T-helper 22 cell (primary cell): ENCODE measurements at places on chromosomes 16 and 17.

DNA sequence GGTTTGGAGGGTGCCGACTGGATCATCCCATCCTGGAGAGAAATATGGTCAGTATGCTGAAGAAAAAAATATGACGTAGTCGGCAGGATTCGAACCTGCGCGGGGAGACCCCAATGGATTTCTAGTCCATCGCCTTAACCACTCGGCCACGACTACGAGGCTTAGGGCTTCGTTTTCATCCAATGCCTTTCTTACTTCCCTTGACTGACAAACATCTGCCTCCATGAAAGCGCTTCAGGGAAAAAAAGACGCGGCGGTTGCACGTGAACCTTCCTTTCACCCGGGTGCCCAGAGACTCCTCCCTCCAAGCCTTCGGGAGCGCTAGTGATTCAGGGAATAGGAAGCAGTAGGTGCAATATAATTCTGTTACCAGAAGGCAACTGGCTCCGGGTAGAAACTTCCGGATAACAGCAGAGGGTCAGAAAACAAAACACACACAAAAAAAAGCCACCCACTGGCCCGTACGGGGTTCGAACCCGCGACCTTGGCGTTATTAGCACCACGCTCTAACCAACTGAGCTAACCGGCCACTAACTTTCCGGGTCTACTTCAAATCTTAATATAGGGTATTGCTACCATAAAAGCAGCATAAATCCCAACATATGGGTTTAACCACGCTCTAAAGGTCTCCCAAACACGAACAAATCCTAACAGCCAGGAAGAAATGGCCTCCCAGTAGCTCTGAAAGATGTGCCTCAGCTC, 16.3 kb upstream of the AURKB start:
- no peak for DNase-seq

GRCh38 chr16:30018731-30019158, 4.3 kb upstream of the C16orf92 start:
- no peak for DNase-seq

DNA sequence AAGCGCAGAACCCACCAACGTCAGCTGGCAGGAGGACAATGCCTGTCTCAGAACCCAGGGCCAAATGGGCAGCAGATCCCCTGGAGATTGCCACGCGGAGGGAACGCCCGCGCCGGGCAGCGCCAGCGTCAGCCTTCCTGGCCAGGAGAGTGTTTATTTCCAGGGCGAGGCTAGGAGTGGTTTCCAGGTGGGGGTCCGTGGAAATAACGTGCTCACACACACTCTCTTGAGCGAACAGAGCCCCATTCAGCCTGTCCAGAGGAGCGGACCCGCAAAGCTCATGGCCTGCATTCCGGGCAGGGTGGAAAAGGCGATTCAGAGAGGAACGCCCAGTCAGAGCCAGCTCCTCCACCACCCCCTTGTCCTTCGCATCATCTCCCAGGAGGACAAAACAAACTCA, 40.3 kb downstream of the SDK2 start:
- DNase-seq: no peak

GRCh38 chr16:2333772-2334379, 6.7 kb downstream of the ABCA3 start:
- no peak for DNase-seq

DNA sequence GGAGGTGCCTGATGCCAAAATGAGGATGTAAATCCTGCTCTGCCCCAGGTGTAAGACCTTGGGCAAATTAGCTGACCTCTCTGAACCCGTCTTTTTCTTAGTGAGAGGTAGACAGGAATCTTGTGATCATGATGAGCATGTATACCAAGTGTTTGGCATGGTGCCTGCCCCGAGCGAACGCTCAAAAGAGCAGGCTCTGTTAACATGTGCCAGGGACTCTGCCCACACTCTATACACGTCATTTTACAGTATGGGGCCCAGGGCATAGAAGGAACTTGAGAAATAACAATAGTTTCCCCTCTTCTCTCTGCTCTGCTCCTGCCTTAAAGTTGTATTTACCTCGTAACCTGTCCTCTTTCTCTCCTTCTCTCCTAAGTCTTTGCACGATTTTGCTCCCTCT, 9.3 kb upstream of the MAF start:
- DNase-seq: no peak

GRCh38 chr16:50269061-50269705, 2.8 kb downstream of the ADCY7 start:
- DNase-seq: no peak

- no peak for DNase-seq
Observed at GRCh38 chr16:1174477-1175357, 21.8 kb downstream of the CACNA1H start.

GRCh38 chr17:66341462-66341861, 39.0 kb downstream of the PRKCA start:
- no peak for DNase-seq

GRCh38 chr16:86457501-86458148, 52.7 kb upstream of the FOXF1 start:
- no peak for DNase-seq

DNA sequence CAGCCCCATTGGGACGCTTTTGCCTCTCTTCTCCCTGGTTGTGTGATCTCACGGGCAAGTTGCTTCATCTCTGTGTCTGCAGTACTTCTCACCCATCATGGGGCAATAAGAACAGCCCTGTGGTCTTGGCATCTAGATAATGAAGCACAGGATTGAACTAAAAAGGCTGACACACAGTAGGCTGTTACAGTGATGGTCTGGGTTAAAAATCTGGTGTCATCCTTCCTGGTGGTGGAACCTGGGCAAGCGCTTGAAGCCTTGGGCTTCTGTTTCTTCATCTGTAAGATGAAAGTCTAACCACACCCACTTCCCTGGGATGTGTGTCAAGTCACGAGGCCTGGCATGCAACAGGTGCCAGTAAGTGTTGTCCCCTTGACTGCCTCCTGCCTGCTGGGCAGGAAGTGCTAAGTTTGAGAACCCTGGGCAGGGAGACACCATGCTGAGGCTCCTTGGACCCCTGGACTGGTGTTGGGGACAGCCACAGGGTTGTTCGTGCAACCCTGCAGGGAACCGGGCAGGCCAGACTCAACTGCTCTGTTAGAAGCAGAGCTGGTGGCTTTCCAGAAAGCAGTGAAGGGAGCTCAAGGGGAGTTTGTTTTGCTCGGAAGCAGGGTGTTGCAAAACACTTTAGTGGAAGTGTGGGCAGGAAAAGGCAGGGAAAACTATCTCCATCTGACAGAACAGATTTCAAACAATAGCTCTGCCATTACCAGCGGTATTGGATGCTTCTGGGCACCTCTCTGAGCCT, 5.9 kb upstream of the MAP2K3 start:
- peak; percentile 49 for DNase-seq

GRCh38 chr16:85613604-85614337, 649 bp downstream of the GSE1 start:
- DNase-seq: no peak
